ENCODE measurements at places on chromosomes 5 and 9.
A peak's percentile ranks its signal among the peaks of the same experiment; 100 is the strongest.

DNA sequence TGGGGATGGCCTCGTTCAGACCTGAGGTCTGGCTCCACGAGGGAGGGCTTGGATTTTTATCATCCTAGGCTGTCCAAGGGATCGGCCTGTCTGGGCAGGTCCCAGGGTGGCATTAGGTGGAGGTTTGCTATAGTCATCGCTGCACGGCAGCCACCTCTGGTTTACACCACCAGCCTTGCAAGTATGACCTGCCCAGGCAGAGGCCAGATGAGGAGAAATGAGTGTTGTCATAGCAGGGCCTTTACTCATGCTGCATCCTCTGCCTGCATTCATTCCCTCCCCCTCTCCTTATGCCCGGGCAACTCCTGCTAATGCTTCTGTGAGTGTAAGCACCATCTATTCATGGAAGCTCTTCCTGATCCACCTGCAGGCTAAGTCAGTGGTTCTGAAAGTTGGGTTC, 15.3 kb upstream of the NDST1 start:
- DNase-seq: no peak

DNA sequence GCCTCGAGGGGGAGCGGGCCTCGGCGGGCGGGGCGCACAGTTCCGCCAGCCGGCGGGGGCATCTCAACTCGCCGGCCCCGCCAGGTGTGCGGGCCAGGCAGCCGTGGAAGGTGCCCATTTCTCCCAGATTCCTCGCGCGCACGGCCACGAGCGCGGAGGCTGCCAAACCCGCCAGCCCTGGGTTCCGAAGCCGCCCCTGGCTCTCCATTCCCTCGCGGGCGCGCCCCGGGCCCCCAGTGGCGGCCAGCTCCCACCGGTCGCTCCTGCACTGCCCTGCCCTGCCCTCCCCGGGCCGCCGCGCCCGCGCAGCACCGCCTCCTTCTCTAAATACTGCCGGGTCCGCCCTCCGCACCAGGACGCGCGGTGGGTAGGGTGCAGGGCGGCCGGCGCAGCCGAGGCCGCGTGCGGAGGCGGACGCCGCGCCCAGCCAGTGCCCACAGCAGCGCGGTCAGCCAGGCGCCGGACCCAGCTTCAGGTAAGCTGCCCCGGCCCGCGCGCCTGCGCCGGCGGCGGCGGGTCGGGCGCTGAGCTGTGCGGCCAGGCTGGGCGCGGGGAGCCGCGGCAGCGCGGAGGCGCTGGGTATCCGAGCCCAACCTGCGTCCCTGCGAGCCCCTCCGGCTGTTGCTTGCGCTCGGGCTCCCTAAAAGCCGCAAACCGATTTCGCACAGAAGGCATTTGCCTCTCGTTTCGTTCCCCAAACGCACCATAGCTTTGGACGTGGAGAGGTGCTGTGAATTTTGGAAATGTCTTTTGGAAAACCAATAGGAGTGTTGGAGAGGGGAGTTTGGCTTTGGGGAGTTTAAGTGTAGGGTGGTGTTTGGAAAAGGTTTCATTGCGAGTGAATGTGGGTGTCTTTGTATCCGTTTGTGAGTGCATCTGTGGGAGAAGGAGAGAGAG, at the start of gene TMEM171:
Gene TMEM171, plus strand, starts transcription at position 354 of the 897 bp plus-strand sequence. CDS start 2,799 bp downstream, outside the sequence.
- DNase-seq: no peak

GRCh38 chr9:136028760-136029470, 66.2 kb downstream of the NACC2 start:
- no peak for DNase-seq

DNA sequence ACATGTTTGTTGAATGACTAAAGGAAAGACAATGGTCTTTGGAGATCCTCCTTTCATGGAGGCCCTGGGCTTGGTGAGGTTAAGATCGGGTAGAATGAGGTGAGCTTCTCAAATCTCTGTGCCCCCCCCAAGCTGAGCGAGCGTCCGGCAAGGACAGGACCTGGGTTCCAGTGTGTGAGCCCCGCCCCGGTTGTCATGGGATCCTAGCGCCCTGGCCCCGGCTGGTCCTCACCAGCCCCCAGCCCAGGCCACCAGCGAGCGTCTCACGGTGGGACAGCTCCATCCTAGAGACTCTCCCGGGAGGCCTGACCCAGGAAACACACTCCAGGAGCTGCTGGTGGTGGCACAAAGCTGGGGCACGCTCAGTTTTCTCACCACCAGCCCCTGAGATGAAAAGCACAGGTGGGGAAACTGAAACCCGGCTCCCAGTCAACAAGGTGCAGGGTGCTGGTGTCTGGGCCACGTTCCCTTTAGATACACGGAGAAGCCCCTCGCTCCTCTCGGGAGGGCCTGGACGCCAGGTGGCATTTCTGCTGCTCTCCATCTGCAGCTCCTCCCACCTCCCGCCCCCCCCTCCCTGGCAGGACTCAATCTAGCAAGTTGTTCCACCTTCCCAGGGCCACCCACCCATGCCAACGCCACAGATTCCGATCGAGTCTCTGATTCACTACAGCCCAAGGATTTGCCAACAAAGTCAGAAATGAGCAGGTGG, 131.3 kb upstream of the PPP1R26 start:
- DNase-seq: no peak

- no peak for DNase-seq
These were observed 39.0 kb downstream of the RIGI start for GRCh38 chr9:32486839-32487562.

DNA sequence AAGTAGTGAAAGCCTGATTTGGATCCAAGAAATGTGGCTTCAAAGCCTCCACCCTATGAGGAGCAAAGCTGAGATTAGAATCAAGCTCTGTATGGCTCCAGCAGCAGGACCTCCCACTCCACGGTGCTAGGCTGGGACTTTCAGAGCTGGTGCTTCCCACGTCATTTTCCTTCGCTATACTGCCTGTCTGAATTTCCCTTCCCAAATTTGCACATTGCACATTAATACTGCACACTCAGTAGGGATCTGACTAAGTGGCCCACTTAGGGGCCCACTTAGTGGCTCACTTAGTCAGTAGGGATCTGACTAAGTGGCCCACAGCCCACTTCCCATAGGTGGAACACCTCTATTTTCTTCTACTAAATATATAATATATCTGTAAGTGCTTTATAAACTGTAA, 14.1 kb upstream of the SPDL1 start:
- DNase-seq: no peak

DNA sequence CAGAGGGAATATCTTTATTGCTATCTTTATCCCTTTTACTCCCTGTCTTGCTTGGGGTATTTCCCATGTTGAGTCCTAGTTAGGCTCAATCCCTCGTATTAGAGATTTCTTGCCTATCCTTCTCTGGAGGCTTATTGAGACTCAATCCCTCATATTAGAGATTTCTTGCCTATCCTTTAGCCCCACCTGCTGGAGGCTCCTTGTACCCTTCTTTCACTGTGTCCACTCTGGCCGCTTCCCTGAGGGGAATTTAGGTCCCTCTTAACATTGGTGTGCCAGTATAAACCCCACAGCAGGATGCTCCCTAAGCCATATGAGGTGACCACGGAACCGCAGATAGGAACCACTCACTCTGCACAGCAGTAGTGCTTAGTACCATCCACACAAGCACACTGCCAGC, 110.7 kb upstream of the MAMDC2 start:
- no peak for DNase-seq

GRCh38 chr5:85140471-85140870, 755.8 kb upstream of the EDIL3 start:
- no peak for DNase-seq

DNA sequence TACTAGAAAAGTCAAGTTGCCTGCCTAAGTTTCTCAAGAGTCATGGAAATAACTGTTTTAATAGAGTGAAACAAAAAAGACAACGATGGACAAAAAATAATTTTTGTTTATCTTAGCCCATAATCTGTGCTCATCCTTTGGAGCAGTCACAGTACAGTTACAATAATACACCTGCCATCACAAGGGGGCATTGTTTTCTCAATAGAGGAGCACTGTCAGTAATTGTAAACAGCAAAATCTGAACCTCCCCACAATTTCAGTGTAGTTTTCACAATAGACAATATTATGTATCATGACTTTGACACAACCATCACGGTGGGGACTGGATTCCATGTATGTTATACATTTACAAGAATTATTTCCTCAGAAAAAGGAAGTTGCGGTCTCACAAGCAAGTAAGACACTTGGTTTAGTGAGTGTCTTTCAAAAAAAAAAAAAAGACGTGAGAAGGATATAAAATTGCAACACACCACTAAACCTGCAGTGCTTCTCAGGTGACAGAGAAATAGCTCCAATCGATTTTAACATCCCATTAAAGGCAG, 586.3 kb downstream of the PTPRD start:
- no peak for DNase-seq

GRCh38 chr9:98311541-98311940, 56.1 kb upstream of the TBC1D2 start:
- DNase-seq: no peak

DNA sequence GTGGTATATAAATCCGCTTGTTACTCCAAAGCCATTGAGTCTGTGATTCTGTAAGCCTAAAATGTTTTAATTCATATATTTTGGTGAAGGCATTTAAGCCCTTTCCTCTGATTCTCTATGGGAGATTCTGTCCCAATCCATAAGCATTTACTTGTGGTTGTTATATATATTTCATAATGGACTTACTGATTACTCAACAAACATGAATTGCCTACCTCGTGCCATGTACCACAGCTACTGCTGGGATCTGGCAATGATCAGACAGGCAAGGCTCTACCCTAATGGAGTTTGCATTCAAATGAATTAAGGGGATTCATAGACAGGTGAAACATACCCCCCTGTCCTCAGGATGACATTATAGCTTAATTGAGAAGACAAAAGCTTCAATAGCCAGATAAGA, 54.5 kb downstream of the C9orf152 start:
- DNase-seq: no peak

DNA sequence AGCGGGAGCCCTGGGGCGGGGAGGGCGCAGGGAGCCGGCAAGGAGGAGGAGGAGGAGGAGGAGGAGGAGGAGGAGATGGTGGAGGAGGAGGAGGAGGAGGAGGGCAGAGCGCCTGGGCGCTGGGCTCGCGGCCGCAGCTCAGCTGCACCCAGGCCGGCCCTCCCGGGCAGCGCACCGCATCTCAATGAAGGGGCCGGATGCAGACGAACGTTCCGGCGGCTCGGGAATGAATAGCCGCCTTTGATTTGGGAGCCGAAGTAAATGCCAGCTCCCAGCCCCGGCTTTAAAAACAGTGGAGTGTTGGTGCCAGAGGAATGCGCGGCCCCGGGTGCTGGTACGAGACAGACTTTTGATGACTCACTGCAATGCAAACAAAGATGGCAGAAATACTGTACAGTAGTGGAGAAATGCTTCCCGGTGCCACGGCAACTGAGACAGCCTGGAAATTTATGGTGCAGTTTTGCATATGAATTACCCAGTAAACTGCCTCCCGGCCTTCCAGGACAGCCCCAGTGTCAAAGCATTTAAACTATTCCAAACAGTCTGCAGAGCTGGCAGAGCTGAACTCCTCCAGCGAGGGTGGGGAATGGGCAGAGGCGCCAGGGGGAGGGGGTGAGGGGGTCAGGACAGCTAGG, 43.1 kb downstream of the NACC2 start:
- DNase-seq: no peak

GRCh38 chr5:68739752-68740151, 354.1 kb upstream of the SLC30A5 start:
- no peak for DNase-seq

DNA sequence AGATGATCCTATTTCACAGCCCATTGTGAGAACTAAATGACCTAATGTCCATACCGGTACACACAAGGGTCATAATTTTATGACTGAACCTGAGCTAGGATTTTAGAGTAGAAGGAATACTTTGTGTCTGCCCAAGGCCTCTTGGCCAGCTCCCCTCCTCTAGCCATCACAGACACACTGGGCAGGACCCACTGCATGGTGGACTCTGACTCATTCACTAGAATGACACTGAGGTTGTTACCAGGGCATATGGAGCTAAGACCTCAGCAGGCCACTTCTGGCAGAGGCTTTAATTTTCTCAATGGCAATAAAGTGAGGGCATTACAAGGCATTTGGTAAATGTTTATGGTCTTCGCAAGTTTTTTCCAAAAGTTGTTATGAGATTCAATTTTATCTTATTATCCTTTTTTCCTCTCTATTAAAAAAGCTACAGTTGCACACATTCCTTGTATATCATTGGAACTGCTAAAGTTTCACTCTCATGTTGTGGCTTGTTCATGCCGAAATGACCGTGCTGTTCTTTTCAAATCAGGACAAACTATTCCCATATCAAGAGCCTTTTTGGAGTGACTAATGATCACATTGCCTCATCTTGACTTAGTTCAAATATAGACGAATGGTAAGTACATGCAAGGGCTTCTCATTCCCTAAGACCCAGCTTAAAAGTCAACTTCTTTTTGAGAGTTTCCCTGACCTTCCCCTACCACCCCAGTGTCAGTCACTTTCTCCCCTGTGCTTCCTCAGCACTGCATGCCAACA, 595.7 kb downstream of the ACTL7B start:
- no peak for DNase-seq

GRCh38 chr9:78994471-78994870, 577.3 kb upstream of the TLE4 start:
- DNase-seq: no peak

DNA sequence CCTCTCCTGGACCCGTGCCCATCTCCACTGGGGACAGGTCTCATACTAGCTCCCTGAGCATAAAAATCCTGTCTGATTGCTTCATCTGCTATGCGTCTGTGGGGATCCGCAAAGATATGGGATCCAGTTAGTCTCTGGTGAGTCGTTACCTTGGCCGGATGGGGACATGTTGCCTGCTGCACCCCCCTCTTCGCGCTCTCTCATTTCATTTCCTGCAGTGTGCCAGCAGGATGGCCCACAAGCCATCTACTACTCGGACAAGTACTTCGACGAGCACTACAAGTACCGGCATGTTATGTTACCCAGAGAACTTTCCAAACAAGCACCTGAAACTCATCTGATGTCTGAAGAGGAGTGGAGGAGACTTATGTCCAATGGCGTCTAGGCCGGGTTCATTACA, 17.0 kb upstream of the CEP78 start:
- no peak for DNase-seq

DNA sequence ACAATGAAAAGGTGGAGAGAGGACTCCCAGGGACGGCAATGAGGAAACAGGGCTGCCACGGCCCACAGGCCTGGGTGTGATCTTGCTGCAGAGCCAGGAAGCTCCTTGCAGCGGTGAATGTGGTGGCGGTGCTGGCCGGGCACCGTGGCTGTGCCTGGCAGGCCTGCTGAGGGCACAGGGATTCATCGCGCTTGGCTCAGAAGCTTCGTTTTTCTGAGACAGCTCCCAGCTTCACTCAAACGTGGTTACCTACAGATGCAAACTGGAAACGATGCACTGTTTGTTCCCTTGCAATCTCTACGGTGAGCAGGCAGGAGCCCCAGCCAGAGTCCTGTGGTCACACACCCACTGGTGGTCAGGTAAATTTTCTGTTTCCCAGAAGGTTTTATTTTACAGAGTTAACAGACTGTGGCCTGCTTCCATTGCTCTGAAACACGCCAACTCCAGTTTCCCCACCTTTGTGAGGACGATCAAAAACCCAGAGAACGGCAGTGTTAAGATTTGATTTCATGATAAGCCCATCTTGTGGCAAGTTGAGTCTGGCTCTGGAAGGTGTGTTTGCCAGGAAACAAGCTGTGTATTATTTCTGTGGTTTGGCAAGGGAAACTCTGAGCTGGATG, 183.9 kb downstream of the AUH start:
- peak; percentile 49 for DNase-seq

All from stimulated activated CD4-positive, alpha-beta T cell treated with anti-CD3 and anti-CD28 coated beads, Interleukin-15, amount 100 ng/mL, for 48 hours (primary cell).